ENCODE measurements at places on chromosomes 3 and 15.

GRCh38 chr15:69757186-69757585 is 304.6 kb downstream of the RPLP1 start:
- no peak for DNase-seq

DNA sequence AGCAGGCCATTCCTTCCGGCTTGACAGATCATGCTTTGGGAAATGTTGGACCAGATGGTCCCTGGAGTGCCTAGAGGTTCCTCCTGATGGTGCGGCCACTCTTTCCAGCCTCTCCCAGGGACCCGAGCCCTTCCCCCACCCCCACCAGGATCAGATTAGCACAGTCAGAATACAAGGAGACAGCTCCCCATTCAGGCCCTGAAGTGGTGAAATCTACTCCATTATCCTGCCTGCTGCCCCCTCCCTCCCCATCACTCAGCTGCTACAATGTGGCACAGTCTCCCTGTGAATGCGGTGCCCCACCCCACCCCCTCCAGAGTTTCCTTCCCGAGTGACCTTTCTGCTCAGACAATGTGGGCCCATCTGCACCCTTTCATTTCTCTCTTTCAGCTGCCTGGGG is 29.4 kb downstream of the RNU5B-1 start:
- DNase-seq: no peak

- DNase-seq: no peak
Observed at GRCh38 chr3:140103166-140103565, 168.2 kb downstream of the CLSTN2 start.

DNA sequence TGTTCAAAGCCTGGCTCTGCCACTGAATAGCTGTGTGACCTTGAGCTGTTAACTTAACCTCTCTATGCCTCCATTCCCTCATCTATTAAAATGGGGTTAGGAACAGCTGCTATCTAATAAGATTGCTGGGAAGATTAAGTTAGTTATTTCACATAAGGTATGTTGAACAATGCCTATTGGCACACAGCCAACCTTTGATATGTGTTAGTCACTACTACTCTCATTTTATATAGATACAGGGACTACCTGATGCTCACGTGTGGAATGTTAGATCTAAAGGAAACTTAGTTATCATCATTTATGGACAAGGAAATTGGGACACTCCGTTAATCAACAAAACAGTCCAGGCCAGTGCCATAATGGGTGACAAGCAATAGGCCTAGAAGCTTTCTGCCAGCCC is 332.4 kb upstream of the PPP2R3A start:
- no peak for DNase-seq

GRCh38 chr3:10542518-10542917 is 37.1 kb upstream of the ATP2B2 start:
- DNase-seq: no peak

DNA sequence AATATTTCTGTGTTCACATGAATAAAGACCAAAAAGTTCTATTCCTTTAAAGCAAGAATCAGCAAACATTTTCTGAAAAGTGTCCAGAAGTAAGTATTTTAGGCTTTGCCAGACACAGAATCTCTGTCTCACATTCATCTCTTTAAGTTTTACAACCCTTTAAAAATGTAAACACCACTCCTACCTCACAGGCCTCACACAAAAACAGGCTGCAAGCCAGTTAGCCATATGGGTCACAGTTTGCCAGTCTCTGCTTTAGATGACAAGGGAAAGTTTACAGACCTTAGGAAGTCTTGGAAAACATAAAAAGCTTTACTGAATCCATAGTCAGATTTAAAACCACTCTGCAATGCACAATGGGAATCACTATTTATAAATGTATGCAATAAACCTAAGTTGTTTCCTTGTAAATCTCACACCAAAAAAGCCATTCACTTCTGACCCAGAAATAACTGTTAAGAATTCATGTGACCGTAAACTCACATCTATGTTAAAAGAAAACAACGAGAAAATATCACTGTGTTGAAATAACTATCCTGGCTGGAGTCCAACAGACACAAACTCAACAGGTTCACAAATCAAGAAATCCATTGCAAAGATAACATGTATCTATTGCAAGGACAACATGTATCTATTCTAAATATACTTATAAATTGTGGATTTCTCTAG is 308.2 kb downstream of the ULK4 start:
- no peak for DNase-seq

- no peak for DNase-seq
Observed at GRCh38 chr3:60578936-60579335, 672.3 kb downstream of the FHIT start.

DNA sequence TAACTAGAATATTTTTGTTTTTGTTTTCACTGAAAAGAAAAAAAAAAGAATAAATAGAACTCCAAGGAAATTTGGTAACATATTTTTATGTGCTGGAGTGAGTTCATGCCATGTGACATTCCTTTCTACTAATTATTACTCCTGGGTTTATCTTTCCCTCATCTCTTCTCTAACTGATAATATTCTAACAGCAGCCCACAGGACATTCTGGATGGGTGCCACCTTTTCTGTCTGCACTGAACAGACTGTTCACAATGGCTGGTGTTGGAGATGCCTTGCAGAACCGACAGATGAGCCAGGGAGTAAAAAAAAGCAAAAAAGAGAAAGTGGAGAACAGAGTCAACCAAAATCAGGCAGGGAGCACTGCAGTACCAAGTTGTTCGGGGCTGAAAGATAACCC is 151.3 kb downstream of the OR4M2 start:
- DNase-seq: no peak

DNA sequence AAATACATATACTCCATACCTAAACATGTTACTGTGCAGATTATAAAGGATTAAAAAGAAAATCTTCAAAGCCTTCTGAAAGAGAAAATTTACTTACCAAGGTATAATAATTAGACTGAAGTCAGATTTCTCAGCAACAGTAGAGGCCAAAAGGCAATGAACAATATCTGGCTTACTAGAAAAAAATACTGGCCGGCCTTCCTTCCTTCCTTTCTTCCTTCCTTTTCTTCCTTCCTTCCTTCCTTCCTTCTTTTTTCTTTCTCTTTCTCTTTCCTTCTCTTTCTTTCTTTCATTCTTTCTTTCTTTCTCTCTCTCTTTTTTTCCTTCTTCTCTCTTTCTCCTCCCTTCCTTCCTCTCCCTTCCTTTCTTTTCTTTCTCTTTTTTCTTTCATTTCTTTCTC is 209.6 kb downstream of the KCNH8 start:
- no peak for DNase-seq

DNA sequence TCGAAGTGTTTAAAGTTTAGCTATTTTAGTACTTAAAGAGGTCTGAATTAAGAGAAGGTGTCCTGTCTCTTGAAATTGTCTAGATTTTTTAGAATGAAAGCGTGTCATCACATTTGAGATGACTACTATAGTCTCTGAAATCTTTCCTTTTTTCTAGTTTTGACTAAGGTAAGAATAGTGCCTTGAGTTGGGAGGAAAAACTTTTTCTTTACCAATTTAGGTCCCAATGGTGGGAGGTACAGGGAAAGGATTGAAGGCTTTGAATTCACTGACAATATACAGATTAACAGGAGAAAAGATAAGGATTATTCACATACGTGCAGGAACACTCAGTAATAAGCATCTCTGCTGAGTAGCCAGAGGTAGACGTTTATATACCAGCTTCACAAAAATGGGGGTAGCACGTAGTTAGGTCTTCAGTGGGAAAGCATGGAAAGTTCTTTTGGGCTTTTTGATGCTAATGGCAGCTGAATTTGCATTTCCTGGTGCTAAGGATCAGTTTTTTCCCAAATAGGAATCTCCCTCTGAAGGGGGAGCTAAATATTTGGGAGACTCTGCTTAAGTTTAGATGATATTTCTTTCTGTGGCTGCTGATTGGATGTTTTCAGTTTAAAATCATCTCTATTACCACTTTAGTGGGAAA is 88.1 kb downstream of the VPS8 start:
- no peak for DNase-seq

GRCh38 chr3:125433091-125433534 is 58.0 kb upstream of the ZNF148 start:
- no peak for DNase-seq

GRCh38 chr15:74259292-74259648 is 23.1 kb downstream of the CCDC33 start:
- no peak for DNase-seq

GRCh38 chr15:75191235-75191634 is 10.4 kb upstream of the C15orf39 start:
- no peak for DNase-seq

- DNase-seq: no peak
Observed at GRCh38 chr3:16406166-16406565, 107.3 kb downstream of the RFTN1 start.

DNA sequence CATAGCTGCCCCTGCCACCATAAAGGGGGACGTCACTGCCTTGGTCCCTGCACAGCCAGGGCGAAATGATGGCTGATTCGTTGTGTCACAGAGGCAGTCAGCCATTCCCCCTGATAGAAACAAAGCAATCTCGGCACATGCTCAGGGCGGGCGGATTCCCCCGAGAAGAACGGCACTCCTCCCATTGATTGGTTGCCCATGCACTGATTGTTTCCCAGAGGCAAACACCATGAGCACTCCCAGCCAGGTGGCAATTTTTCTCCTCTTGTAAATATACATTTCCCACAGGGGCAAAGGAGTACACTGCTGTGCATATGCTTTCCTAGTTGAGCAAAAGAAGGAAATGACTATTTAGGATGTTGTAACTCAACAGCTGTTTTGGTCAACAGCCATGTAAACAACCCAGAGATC is 56.5 kb downstream of the KY start:
- no peak for DNase-seq
